Lung microvascular endothelial cell (primary cell): ENCODE measurements at places on chromosomes 1 and 21.

GRCh38 chr1:46131712-46132528, 509 bp downstream of the PIK3R3 start:
- DNase-seq: peak; percentile 52

GRCh38 chr1:168019407-168019806, 82.5 kb upstream of the MPC2 start:
- no peak for DNase-seq

DNA sequence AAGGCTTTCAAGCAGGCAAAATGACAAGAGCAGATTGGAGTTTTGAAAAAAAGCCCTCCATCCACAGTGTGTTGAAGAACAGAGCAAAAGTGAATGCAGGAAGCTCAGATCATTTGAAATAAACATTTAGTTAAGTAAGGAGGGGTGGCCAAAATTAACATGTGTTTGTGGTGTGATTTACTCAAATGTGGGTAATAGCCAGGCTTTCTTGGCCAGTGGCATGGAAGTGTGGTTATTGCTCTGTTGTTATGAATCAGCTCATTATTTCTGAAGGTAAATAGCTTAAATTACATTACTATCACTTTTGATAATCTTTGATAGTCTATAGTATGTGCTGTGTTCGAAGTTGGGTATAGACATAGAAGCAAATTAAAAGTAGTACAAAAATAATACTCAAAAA, 485.9 kb downstream of the LMO4 start:
- DNase-seq: no peak

DNA sequence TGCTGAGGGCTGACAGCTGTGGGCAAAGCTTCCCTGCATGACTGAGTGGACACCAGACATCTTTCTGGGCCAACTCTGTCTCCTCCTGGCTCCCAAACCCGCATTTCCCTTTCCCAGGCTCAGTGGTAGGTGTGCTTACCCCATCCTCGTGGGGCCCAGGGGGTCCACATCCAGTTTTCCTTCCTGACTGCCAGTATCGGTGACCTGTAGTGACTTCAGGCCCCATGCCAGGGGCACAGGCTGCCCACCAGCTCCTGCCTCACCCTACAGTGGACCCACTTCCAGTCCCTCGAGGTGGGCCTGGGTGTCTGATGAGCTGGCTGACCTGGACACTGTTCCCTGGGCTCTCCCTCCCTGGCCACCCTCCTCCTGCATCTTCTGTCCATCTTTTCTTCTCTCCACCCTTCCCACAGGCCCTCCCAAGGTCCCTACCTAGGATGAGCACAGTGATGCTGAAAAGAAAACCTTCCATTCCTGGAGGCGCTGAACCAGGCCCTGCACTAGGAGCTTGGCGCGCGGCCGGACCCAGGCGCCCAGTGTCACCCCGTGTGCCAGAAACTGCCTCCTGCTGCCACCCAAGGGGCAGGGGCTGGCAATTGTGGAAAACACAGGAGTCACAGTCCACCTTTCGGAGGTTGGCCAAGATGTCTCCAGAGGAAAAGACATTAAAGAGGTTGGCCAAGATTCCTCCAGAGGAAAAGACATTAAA, 67.1 kb downstream of the RUNX3 start:
- no peak for DNase-seq

- DNase-seq: no peak
Measured at GRCh38 chr1:20604678-20605077, 15.8 kb downstream of the CDA start.

DNA sequence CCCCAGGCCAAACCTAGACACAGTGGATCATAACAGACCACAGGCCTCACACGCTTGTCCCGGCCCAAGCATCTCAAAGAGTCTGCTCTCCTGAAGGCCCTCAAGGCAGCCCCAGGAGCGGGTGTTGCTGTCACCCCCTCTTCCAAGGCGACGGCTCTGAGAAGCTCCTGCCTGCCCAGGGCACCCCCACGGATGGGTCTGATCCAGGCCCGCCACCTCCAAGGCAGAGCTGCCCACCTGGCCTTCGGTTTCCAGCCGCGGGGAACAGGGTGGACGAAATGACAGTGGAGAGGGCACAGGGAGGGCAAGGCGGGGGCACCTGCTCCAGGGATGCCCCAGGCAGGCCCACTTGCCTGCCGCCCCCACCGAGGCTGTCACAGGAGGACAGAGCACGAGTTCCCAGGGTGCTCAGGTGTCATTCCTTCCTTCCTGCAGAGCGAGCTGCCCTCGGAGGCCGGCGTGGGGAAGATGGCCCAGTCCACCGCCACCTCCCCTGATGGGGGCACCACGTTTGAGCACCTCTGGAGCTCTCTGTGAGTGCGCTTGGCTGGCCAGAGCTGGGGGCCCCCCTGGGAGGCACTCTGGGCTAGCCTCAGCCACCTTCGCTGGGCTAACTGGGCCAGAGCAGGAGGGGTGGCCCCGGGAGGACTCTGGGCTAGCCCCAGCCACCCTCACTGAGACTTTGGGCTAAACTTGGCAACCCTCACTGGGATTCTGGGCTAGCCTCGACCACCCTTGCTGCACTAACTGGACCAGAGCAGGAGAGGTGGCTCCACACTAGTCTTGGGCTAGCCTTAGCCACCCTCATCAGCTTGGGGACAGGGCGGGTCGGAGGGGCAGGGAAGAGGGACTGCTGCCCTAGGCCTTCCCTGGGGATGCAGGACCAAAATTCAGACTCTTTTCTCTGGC, 29.8 kb downstream of the TP73 start:
- DNase-seq: no peak

GRCh38 chr1:13617773-13618172, 34.1 kb downstream of the PDPN start:
- DNase-seq: no peak

- DNase-seq: no peak
Measured at GRCh38 chr1:228259951-228260350, 52.1 kb downstream of the OBSCN start.

DNA sequence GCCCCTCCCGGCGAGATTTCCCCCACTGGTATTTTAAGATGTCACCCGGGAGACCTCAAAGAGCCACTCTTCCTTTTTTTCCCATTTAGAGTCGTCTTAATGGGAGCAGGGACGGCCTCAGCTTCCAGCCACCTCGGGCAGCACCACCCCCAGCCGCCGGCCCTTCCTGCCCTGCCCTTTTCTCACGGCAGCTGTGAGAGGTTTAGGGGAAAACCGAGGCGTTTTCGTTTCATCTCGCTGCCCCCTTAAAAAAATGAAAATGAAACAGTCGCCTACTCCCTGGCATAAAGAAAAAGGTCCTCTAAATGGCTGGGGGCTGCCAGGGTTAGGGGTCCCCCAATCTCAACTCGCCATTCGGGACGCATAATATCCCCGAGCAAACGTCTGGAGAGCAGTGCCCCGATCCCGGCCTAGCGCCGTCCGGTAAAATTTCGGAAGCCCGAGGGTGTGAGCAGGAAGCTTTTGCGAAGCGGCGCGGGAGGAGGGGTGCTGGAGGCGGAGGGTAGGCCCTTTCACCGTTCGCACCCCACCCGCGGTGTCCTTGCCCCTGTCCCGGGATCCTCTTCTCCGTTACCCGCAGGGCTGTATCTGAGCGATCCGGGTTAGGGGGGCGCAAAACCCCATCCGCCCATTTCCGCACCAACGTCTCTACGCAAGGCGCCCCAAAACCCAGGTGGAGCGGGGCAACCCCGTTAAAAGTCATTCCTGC, 1.2 kb downstream of the RUNX3 start:
- no peak for DNase-seq

- no peak for DNase-seq
Measured at GRCh38 chr21:45987121-45987711, 5.6 kb downstream of the COL6A1 start.

- DNase-seq: no peak
Measured at GRCh38 chr1:91374086-91374485, 30.6 kb downstream of the HFM1 start.

- DNase-seq: peak; percentile 60
Measured at GRCh38 chr1:226674892-226675714, 64.0 kb downstream of the ITPKB start.

- peak; percentile 15 for DNase-seq
Measured at GRCh38 chr21:42654179-42654912, 925 bp downstream of the PDE9A start.

- DNase-seq: no peak
Measured at GRCh38 chr1:86621286-86621685, 74.4 kb downstream of the CLCA4 start.

- DNase-seq: no peak
Measured at GRCh38 chr21:45791562-45792418, 148.3 kb downstream of the PCBP3 start.

DNA sequence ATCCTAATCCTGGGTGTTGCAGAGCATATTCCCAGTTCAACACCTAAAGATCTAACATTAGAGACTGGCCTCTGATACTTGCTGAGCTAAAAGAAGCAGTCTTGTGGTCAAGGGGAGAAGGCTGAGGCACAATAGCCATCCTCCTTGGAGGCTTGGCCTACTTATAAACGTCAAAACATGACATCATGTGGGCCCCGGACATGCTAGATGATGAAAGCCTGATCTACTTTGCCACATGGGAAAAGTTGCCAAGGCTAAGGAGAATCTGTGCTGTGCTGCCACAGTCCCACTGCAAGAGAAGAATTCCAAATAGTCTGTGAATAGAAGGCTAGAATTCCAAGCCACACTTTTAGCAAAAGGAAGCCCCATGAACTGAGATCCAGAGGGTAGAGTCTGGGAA, 43.9 kb upstream of the SAMD13 start:
- DNase-seq: no peak

- DNase-seq: no peak
Measured at GRCh38 chr1:110585481-110585880, 20.7 kb downstream of the KCNA2 start.

DNA sequence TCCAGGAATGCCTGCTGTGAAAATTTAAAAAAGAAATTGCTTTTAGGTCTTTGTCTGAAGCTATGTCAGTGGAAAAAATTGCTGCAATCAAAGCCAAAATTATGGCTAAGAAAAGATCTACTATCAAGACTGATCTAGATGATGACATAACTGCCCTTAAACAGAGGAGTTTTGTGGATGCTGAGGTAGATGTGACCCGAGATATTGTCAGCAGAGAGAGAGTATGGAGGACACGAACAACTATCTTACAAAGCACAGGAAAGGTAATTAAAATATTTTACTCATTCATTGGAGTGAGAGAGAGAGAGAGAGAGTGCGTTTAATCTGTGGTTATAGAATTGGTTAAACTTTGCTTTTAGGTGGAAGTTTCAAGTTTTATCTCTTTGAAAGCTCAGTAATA, 20.0 kb downstream of the CDC73 start:
- DNase-seq: no peak

- peak; percentile 53 for DNase-seq
Measured at GRCh38 chr1:228037401-228038386, 30.9 kb downstream of the WNT3A start.

GRCh38 chr1:75293270-75293669, 159.1 kb downstream of the LHX8 start:
- DNase-seq: no peak

GRCh38 chr1:244353551-244354091, 98.1 kb downstream of the ADSS2 start:
- peak; percentile 74 for DNase-seq

DNA sequence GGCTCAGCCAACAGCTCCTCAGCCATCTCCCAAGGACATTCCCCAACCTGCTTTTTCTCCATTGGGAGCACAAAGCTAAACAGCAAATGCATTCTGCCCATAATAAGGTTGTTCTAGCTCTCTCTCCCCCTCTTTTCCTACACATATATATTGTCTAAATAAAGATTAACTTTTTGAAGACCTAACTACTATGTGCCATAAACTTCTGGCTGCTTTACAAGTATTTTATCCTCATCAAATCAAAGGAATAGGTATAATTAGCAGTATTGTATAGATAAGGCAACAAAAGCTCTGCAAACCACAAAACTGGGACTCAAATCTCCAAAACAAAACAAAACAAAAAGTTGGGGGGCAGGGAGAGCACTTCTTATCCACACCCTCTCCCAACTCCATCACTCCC, 43.4 kb downstream of the TGFBR3 start:
- no peak for DNase-seq

GRCh38 chr1:185860311-185860710, 126.1 kb downstream of the HMCN1 start:
- DNase-seq: no peak

DNA sequence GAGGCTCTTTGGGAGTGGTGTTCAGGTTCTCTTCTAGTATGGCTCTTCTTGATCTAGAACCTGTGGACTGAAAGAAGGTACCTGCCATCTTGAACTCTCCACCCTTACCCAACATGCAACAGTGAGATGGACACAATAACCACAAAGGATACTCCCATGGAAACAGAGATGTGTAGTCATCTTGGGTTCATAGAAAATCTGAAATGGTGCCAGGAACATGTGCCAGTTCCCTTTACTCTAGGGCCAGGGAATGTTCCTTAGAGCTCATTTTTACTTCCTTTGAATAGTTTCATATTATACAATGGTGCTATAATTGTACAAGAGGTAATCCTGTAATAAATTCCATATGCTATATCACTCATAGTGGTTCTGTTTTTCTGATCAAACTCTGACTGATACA, 13.2 kb upstream of the SCYL3 start:
- DNase-seq: no peak

- DNase-seq: no peak
Measured at GRCh38 chr1:28663871-28664470, 4.6 kb upstream of the GMEB1 start.

GRCh38 chr1:93471911-93472310, 24.0 kb downstream of the FNBP1L start:
- peak; percentile 67 for DNase-seq

- no peak for DNase-seq
Measured at GRCh38 chr1:38213646-38214434, 167.2 kb upstream of the POU3F1 start.

GRCh38 chr1:227899820-227900449, 47.8 kb downstream of the WNT9A start:
- no peak for DNase-seq

- DNase-seq: no peak
Measured at GRCh38 chr1:241007668-241008067, 349.3 kb downstream of the RGS7 start.

- DNase-seq: no peak
Measured at GRCh38 chr1:195851804-195852203, 756.4 kb downstream of the KCNT2 start.

GRCh38 chr1:198264282-198264681, 107.5 kb downstream of the NEK7 start:
- no peak for DNase-seq

DNA sequence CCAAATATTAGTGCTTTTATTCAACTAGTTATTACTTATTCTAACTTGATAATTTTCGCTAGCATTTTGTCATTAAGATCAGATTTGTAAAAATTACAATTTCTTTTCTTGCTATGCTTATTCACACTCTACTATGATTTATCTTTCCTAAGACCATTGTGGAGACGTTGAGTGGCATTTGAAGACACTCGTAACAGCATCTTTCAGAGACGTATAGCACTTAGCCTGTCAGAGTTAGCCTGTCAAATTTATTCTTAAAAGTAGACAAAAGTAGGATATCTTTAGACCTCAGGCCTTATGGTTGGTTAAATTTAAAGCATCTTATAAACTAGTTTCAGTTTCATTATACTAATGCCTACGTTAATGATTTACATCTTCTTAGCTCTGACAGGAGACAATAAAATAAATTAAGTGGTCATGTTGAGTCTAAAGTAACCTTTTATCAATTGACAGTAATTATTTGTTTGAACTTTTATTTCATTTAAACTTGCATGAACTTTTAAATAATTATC, 1410.1 kb downstream of the MRPL39 start:
- no peak for DNase-seq

GRCh38 chr1:9004700-9005394, 21.4 kb downstream of the SLC2A7 start:
- DNase-seq: peak; percentile 81

GRCh38 chr21:30320215-30320614, at the start of gene KRTAP26-1:
Gene KRTAP26-1, minus strand, starts transcription at chr21:30320315. Its CDS starts 280 bp downstream, at chr21:30320035.
- no peak for DNase-seq
